Thymus (tissue), 14 donors: ENCODE measurements at places on chromosomes 6 and 20.

- no peak for DNase-seq
These were observed 94.9 kb downstream of the TINAG start for GRCh38 chr6:54403096-54403495.

DNA sequence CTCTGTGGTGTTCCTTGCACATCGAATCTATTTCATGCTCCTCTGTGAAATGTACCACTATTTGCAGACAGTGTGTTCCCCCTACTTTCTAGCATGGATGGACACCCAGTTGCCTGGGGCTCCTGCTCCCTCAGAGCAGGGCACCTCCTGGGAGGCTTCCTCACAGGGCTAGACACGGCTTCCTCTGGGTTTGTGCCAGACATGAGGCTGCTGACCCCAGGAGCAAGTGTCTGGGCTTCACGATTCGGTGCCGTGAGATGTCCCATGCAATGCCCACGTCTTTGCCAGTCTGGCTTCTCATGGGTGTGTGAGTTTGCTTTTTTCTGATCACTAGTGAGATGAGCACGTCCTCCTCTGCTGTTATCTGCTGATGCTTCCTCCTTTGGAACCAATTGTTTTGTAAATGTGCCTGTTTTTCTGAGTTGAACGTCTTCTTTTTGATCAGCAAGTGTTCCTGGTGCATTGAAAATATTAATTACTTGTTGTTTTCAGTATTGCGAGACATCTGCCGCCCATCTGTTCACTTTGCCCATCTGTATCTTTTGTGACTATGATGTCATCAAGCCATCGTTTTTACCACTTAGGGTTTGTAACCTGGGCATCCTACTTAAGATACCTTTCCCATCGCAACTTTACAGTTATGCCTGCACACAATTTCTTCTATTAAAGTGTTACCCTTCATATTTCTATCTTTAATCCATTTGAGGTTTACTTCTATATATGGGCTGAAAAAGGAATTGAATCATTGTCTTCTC lies 92.0 kb downstream of the TTLL2 start:
- no peak for DNase-seq

GRCh38 chr6:150142670-150143515 lies at the start of gene PPP1R14C:
TSS of gene PPP1R14C (plus strand) at chr6:150143044. CDS start at chr6:150143193, 149 bp downstream.
- DNase-seq: no peak

DNA sequence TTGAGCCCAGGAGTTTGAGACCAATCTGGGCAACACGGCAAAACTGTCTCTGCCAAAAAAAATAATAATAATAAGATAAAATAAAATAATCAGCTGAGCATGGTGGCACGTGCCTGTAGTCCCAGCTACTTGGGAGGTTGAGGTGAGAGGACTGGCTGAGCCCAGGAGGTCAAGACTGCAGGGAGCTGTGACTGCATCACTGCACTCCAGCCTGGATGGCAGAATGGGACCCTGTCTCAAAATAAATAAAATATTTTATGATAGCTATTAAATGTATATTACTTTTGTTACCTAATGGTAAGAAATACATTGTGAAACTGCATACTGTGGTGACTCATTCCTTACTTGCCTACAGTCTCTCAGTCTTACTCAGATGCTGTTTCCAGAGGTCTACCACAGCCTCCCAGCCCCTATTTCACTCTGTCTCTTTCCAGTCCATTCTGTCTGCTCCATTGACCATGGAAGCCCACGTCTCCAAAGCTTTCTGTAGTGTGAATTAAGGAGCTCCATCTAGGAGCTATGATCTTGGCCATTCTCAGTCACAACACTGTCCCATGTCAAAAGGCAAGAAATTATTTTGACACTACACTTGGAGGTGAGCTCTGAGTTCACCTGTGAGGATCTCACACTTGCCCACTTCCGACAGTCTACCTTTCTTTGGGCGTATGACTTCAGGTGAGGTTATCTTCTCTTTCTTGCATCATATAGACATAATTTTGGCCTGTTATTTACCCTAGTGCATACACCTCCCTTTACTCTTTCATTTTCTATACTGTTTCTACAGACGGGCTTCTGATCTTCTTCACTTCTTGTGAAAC lies 22.4 kb upstream of the SNX9 start:
- no peak for DNase-seq
